ENCODE measurements at places on chromosomes 3 and 15. TPM values are rescaled to one million over a fixed set of nuclear protein-coding genes. Genes with fewer than 3 reads are reported as not detected.

DNA sequence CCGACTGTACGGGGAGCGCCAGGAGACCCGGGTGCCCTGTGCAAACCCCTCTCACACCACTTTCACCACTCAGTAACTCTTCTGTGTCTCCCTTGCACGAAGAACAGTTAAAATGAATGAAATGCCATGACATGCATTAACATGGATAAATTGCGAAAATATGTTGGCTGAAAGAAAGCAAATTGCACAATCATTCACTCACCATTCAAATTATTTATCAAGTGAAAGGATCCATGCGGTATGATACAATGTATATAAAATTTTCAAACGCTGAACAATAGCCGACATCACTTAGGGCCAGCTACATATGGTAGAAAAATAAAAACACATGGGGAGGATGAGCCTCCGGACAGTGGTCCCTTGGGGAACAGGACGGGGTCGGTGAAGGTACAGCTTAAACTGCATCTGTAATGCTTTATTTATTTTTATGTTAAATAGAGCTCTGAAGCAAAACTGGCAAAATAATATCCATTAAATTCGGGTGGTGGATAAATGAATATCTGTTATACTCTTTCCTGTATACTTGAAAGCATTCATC is 45.9 kb downstream of the SLC12A8 start:
- no peak for DNase-seq

The CD200R1 gene
- total RNA-seq, result not detected

The ZNF654 gene
- 12.7 TPM for total RNA-seq

DNA sequence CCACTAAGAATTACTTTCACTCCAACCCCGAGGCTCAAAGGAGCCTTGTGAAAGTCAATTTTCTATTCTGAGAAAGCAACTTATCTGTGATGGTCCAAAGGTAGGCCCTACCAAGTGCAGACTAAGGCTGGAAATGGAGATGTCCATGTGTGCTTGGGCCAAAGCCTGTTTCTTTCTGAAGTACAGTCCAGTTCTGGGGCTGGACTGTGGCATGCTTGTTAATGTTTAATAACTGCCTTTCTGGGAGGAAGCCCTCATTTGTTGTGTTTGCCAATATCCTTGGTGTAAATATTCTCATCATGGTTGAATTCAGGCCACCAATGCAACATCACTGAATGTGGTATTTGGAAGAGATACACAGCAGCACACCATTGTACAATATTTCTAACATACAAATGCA is 182.3 kb upstream of the BCL6 start:
- no peak for DNase-seq

- DNase-seq, result no peak
These were observed 19.0 kb downstream of the AGTR1 start for GRCh38 chr3:148716657-148717056.

The ITGA11 gene
- total RNA-seq, result 54.2 TPM

GRCh38 chr15:52180851-52181450 is 10.2 kb downstream of the GNB5 start:
- DNase-seq, result no peak

GRCh38 chr3:10620833-10621082 is 115.4 kb upstream of the ATP2B2 start:
- no peak for DNase-seq

The TATDN2 gene
- total RNA-seq, result 19.5 TPM

The ATP10A gene
- 1.1 TPM for total RNA-seq

The GOLGA8G gene
- total RNA-seq, result not detected

The ITIH1 gene
- not detected for total RNA-seq

The DUOX1 gene
- not detected for total RNA-seq

GRCh38 chr3:126545544-126545943 is 13.2 kb downstream of the C3orf22 start:
- no peak for DNase-seq

DNA sequence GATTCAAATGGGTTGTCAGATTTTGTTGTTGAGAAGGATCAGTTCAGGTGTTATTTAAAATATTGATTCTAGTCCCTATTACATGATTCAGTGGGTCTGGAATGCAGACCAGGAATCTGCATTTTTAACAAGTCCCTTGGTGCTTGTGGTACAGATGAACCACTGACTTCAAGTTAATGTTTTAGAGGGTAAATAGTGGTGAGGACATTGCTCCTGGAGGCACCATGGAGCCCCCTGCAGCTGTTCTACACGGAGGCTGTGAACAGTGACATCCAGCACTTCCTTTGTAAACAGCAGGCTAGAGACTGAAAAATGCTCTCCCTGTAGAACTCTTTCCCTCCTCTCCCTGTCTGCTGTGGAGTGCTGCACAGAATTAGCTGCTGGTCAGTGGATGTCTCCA is 4.8 kb upstream of the FSIP1 start:
- DNase-seq, result no peak

The PARP14 gene
- total RNA-seq, result 134 TPM

GRCh38 chr15:71807691-71808091 is 2.7 kb upstream of the NR2E3 start:
- DNase-seq, result no peak

DNA sequence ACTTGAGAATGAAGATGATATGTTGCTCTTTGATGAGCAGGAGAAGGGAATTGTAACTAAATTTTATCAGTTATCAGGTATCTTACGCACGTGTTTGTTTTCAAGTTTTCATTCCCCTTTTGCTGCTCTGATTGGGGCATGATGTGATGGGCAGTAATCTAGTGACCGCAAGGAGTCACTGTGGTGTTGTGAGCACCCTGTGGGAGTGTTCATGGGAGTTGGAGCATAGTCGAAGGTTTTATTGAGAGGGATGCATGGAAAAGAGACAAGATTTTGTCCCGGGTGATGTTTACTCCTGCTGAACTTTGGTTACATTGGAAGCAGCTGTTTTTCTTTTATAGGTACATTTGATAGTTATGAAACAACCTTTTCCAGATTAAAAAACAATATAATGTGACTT is 2.1 kb downstream of the FAN1 start:
- no peak for DNase-seq

The TGM5 gene
- not detected for total RNA-seq

DNA sequence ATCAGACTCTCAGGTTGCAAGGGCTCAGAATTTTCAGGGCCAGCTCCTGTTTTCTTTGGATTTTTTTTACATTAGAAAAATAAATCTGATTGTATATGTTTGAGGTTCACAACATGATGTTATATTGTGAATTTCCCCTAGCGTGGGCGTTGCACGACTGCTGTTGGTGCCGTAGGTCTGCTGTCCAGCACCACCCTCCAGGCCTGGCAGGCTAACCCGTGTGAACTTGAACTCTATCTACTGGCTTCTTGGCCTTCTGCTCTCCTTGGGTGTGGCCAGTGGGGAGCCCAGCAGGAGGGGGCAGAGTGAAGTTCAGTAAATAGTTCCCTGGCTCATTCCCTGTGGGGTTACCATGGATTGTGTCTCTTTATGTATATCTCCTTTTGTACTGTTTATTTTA is 80.5 kb upstream of the RORA start:
- DNase-seq, result no peak

The ZNF502 gene
- 2.6 TPM for total RNA-seq

The GOLGA8M gene
- total RNA-seq, result 0.39 TPM

GRCh38 chr3:130816561-130817445 is 70.2 kb upstream of the PIK3R4 start:
- no peak for DNase-seq

The GMNC gene
- 0.06 TPM for total RNA-seq

GRCh38 chr3:87318617-87319021 is 42.2 kb upstream of the POU1F1 start:
- no peak for DNase-seq

DNA sequence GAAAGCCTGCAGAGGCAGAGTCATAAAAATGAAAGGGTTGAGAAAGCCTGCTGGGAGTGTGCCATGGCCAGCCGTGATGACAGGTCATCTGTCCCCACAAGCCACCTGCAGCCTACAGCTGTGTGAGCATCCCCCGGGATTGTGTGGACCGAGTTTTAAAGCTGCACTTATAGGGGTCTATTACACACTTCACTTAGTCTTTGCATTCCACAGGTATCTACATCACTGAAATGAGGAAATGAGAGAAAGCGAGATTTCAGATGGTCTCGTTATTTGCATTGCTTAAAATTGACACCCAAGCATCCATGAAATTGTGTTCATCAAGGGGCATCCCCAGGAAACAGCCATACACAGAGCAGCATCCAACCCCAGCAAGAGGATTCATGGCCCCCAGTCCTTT is 137.6 kb upstream of the TRIM42 start:
- DNase-seq, result no peak

DNA sequence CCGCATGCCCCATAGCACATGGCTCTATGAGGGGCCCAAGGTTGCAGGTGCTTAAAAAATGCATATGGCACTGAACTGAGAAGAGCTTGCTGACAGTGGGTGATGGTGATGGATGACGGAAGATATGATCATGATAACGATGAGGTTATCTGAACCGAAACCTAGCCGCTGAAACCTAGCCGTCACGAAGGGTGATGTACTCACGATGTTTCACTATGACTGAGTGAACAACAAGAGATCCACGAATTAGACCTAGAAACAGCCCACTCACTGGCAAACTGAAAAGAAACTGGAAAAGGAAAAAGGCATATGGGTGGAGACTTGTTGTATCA is 57.6 kb upstream of the BCL6 start:
- no peak for DNase-seq

DNA sequence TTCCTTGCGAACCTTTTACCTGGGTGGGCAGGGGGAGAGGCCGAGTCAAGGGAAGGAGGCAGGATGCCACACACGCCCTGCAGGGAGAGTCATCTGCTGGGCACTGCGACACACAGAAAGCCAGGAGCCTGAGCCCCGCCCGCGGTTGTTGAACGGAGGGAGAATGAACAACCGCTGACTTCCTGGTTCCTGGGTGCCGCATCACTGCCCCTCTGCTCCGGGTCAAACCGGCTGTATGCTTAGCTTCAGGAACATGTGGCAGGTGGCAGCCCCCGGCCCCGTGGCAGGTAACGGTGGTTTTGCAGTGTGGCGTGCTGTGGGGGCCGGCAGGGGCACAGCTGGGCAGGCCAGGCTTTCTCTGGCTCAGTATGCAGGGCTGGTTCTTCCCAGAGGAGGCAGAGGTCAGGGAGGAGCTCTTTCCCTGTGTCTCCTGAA is 33.4 kb downstream of the APBA2 start:
- DNase-seq, result no peak

GRCh38 chr15:65550681-65551098 is 20.4 kb downstream of the HACD3 start:
- no peak for DNase-seq

GRCh38 chr3:45887285-45887684 is 942 bp downstream of the CCR9 start:
- no peak for DNase-seq

The SPINK8 gene
- total RNA-seq, result not detected

The TM2D3 gene
- 32.6 TPM for total RNA-seq

The MITF gene
- 6.1 TPM for total RNA-seq

The CLDN1 gene
- total RNA-seq, result 63.1 TPM

The ANKUB1 gene
- total RNA-seq, result not detected

- DNase-seq, result no peak
These were observed 60.5 kb downstream of the GHSR start for GRCh38 chr3:172387728-172388127.

The MYL3 gene
- total RNA-seq, result not detected

DNA sequence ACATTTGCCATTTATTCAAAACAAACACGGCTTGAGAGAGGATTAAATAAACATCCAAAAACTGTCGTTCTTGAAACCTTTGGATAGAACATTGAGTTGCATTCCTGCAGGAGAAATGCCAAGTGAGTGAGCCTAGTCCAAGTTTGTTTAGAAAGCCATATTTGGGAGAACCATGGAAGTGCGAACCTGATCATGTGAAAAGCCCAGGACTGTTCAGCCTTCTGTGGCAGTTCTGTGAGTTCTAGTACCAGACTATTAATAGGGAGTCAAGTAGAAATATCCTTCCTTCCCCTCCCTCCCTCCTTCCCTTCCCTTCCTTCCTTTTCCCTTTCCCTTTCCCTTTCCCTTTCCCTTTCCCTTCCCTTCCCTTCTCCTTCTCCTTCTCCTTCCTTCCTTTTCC is 470.4 kb downstream of the LPP start:
- no peak for DNase-seq

- DNase-seq, result no peak
These were observed 99.5 kb downstream of the SQOR start for GRCh38 chr15:45734260-45734711.

DNA sequence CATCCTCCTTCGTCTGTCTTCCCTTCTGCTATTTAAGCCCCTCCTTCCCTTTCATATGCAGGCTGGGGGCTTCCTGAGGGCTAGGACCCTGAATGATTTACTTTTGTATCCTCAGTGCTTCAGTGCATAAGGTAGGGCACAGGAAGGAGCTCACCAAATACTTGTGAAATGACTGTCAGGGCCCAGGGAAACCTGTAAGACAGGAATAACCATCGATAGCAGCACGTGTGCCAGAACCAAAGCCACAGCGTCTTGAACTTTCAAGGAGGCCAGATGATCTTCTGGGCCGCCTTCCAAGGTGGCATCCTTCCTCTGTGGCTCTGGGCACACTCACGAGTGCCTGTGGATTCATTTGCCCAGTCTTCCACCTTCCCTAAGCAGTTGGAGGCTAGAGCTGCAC is 3.9 kb downstream of the TMED3 start:
- no peak for DNase-seq

- no peak for DNase-seq
These were observed 132.5 kb downstream of the DOCK3 start for GRCh38 chr3:50807266-50807665.

DNA sequence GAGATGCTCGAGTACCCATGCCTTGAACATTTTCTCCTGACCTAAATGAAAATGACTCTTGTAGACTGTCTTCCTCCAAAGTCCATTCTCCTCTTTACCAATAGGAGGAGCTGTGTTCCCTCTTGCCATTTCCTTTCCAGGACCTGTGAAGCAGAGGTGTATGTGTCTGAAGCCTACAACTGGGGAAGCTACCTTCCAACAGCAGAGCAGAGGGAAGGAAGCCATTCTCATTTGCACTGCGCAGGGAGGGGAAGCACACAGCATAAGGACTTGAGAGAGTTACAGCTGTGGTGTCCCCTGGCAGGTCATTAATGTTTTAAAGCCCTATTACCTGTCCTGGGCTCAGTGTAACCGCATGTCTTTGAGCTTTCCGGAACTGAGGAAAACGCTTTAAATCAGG is 38.7 kb downstream of the HSPBAP1 start:
- no peak for DNase-seq

DNA sequence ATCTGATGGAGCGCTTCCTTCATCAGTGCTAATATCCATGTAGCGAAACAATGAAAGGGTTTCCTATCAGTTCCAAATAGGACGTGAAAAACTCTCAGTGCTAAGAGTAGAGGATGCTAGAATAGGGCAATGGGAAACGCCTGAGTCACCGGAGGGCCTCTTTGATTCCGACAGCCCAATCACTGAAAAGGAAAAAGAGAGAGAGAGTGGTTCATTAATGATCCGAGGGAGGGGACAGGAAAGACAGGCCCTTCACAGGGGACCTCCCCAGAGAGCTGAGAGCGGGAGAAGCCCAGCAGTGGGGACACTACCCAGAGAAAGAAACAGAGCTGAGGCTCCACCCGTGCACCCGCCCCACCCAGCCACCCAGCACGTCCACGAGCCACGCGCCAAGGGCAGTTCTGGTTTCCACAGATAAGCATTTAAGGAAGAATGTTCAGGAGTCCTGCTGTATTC is 76.9 kb downstream of the RPN1 start:
- no peak for DNase-seq

Data from glomerular endothelial cell (primary cell).